ENCODE measurements at places on chromosomes 6 and 20. TPM values are rescaled to one million over a fixed set of nuclear protein-coding genes. Genes with fewer than 3 reads are reported as not detected.

PPARD gene
- 5.8 TPM for total RNA-seq

CCM2L gene
- total RNA-seq, result not detected

FRK gene
- 1.7 TPM for total RNA-seq

CFAP206 gene
- 0.34 TPM for total RNA-seq

NOTCH4 gene
- total RNA-seq, result 0.77 TPM

RAD21L1 gene
- under 0.01 TPM for total RNA-seq

PRKN gene
- 4.0 TPM for total RNA-seq

TULP1 gene
- total RNA-seq, result not detected

EYS gene
- total RNA-seq, result not detected

CST4 gene
- total RNA-seq, result not detected

SLC35D3 gene
- total RNA-seq, result not detected

TULP4 gene
- total RNA-seq, result 96.4 TPM

CLPSL2 gene
- not detected for total RNA-seq

ASIP gene
- not detected for total RNA-seq

OXT gene
- total RNA-seq, result not detected

PSORS1C2 gene
- total RNA-seq, result not detected

SIRPB2 gene
- not detected for total RNA-seq

XKR7 gene
- not detected for total RNA-seq

VNN1 gene
- total RNA-seq, result not detected

FAXC gene
- total RNA-seq, result 0.26 TPM

MUC21 gene
- total RNA-seq, result not detected

CPXM1 gene
- total RNA-seq, result 1.0 TPM

SFTA2 gene
- total RNA-seq, result not detected

FILIP1 gene
- total RNA-seq, result 0.52 TPM

CCR6 gene
- not detected for total RNA-seq

BTNL2 gene
- total RNA-seq, result not detected

CYB5R4 gene
- 2.7 TPM for total RNA-seq

MOG gene
- total RNA-seq, result not detected

SRMS gene
- not detected for total RNA-seq

PAK5 gene
- total RNA-seq, result not detected

Measured in bronchial smooth muscle cell (primary cell).